Stimulated activated CD4-positive, alpha-beta T cell treated with anti-CD3 and anti-CD28 coated beads, TNF-alpha, amount 100 ng/mL, for 1 hour (primary cell): ENCODE measurements at places on chromosomes 16 and 17.

DNA sequence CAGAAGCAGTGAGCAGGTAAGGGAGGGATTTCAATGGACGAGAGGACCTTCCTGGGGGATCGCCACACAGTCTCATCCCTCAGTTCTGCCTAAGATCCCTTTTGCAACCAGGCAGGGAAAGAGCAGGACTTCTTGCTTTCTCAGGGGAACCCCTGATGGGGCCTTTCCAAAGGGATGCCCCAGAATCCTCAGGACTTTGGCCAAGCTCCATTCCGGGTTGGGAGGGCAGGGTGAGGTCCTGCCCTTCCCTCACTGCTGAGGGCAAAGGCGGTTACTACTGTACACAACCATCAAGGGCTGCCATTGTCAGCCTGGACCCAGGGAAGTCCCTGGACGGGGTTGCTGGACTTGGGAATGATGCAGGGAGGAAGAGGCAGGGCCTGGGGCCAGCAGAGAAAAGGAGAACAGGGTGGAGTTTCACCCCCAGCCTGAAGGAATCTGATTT is 9.7 kb downstream of the PRR29 start:
- DNase-seq, result no peak

GRCh38 chr16:24834459-24835335 is 11.1 kb upstream of the SLC5A11 start:
- no peak for DNase-seq

GRCh38 chr17:27668488-27668823 is 37.5 kb downstream of the LGALS9 start:
- no peak for DNase-seq

DNA sequence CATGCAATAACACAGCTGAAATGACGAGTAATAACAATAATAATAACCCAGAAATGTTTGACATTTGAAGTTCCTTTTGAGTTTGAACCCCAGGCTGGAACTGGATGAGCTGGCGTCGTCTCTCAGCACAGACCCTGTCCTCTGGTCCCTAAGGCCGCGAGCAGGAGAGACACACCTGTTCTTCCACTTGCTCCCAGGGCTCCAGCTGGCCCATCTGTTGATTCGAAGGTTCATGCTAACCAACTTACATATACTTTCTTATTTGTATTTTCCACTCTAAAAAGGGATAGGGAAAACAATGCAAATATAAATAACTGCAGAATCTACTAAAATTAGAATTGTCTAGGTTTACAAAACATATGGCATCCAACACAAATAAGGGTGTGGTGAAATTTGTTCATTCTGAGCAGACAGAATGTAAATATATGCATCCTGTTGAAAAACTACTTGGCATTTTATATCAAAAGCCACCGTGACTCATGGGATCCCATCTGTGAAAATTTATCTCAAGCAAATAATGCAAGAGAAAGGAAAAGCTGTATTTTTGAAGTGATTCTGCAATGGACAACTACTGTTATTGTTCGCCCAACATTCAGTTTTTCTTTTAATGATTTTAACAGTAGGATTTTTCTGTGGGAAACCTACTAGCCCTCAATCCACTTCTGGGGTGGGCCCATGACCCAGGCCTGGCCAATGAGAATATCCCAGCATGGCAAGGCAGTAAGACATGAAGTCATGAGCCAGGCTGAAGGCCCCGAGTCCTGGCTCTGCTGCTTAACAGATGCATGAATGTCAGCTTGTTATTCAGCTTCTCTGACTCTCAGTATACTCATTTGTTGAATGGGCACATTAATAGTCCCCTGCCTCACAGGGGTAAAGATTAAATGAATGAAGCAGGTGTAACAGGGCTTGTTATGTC is 13.2 kb upstream of the RGS9 start:
- no peak for DNase-seq

DNA sequence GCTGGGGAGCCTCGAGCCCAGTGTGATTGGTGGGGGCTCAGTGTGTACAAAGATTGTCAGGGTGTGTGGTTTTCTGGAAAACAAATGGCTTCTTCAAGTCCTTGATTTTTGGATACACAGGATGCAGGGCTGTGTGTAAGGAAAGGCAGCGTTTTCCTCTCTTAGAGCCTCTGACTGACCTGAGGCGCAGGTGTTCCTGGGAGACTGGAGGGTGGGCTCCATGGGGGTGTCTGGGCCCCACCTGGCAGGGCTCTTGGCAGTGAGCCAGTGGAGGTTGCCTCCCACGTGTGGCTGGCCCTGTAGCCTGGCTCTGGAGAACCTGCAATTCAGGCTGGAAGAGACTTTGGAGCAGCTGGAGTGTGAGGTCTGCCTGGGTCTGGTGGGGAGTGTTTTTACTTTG is 5.0 kb downstream of the FOXK2 start:
- DNase-seq, result no peak

DNA sequence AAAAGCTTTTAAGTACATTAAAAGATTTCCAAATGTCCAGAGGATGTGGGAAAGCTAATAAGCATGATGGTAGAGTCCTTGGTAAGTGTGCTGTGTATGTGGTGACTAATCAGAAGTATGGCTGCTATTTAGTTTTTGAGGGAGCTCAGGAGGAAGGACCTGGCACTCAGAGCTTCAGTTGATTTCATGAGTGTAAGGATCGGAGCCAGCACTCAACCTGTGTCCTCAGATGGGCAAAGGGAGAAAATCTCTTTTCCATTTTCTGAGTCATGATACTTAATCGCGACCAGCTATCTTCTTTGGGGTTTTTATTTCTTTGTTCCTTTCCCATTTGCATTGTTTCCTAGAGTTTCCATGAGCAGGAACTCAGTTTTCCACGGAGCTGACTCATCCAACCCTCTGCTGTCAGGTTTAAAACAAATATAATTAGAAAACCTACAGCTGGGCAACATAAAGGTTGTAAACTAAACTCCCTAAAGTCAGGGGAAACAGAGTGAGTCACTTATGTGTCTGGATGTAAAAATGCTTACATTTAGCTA is 125.4 kb downstream of the MAP2K6 start:
- DNase-seq, result no peak

GRCh38 chr17:40348562-40349476 is 15.7 kb downstream of the GJD3 start:
- no peak for DNase-seq

DNA sequence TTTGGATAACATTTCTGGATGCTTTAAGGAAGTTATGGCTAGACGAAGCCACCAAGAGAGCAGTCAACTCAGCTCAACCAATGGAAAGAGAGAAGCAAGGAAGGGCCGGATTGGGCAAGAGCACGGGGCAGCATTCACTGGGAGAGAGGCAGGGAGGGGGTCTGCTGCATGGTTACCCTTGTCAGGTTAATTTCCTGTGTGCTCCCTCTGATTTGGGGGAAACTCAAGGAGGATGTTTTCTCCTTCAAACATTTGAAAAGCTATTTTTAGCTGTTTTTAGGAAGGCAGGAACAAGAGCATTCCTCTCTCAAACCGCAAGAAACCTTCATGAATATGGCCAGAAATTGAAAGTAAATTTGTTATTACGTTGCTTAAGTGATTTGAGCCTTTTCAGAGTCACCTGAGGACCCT is 118.5 kb upstream of the ZFHX3 start:
- no peak for DNase-seq

GRCh38 chr17:61136296-61136695 is 263.3 kb upstream of the TBX2 start:
- no peak for DNase-seq

DNA sequence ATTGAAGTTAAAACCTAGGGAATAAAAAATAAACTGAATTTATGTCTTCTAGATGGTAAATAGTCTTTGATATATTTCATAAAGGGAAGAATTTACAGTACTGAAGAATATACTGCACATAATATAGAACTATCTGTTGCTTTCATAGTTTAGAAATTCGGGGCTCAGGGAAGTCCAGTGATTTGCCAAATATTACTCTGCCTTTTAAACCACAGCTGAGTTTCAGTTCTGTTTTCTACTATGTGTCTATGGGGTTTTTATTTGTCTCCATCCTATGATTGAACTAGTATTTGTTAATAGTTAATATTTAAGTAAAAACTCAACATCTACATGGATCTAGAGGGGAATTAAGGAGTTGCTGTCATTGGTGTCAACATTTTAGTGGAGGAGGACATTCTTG is 715.0 kb upstream of the CDH8 start:
- DNase-seq, result no peak

DNA sequence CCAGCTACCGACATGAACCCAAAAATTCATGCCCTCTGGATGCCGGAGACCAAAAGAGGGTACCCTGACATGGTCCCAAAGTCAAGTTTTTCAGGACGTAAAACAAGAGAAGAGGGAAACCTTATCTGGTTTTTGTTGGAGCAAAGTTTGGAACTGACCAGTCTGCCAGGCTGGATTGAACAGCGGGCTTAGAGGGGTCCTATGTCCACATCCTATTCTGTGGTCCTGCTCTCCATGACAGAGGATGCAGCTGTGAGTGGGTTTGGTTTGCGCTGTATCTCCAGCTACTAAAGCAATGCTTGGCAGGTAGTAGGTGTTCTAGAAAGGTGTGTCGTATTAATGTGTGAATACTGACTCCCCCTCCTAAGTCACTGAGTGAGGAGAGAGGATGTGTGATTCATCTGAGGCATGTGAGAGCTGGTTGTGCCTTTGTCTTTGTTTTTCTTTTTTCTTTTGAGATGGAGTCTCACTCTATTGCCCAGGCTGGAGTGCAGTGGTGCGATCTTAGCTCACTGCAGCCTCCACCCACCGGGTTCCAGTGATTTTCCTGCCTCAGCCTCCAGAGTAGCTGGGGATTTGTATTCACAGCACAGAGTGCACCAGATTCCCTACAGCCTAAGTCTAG is 31.0 kb downstream of the PMM2 start:
- no peak for DNase-seq

DNA sequence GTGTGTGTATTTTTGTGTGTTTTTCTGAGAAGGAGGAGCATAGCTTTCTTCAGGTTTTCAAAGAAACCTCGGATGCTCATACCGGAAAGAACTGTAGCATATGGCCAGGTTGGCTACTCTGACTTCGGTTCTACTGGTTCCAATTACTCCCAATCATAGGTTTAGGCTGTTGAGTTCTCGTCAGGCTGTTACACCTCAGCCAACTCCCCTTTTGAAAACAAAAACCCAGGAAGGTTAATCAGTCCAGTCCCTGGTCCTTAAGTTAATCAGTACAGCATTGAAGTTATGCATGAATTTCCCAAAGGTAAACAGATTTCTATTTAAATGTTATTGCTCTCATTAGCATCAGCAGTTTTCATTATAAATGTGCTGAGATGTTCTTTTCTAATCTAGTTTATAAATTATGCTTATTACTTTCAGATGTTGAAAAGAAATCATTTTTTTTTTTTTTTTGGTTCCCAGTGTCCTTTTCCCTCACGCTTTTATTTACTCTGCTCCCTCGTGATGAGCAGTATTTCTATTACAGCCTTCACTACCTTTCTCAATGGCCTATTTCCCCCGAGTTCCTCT is 111.0 kb downstream of the NPIPB5 start:
- no peak for DNase-seq

DNA sequence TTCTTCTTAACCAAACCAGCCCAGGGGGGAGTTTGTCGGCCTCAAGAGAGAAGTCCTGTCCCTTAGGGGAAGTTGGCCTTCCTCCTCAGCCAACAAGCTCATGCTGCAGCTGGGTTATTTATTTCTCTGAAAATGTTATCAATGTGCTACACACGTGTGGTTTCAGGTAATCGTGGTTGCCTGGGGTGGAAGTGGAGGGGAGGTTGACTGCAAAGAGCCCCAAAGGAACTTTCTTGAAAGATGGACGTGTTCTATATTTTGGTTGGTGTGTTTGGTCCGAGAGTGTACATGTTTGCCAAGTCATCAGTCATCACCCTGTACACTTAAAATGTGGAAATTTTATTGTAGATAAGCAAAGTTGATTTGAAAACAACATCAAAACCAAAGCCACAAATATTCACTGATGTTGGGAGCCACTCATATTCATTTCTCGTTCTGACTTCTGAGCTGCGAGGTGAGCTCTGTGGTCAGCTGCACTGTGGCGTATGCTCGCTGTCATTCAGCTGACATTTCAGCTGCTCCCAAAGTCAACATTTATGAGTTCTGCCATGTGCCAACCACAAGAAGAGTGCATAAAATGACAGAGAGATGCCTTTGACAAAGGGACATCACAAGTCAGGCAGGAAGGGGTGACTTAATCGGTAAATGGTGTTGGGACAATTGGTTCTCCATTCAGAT is 26.5 kb upstream of the ADGRG1 start:
- no peak for DNase-seq

DNA sequence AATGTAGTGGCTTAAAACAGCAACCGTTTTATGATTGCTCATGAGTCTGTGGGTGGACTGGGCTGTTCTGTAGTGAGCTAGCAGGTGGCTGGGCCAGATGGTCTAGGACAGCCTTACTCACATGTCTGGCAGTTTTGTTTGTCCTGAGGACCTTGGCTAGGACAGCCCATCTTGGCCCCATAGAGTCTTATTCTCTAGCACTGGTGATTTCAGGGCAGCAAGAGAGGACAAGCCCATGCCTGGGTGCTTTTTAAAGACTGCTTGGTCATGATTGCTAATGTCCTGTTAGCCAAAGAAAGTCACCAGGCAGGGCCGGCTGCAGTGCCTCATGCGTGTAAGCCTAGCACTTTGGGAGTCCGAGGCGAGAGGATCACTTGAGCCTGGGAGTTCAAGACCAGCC is 139.8 kb downstream of the KATNIP start:
- DNase-seq, result no peak

GRCh38 chr16:4501071-4501478 is 24.9 kb downstream of the HMOX2 start:
- DNase-seq, result no peak

DNA sequence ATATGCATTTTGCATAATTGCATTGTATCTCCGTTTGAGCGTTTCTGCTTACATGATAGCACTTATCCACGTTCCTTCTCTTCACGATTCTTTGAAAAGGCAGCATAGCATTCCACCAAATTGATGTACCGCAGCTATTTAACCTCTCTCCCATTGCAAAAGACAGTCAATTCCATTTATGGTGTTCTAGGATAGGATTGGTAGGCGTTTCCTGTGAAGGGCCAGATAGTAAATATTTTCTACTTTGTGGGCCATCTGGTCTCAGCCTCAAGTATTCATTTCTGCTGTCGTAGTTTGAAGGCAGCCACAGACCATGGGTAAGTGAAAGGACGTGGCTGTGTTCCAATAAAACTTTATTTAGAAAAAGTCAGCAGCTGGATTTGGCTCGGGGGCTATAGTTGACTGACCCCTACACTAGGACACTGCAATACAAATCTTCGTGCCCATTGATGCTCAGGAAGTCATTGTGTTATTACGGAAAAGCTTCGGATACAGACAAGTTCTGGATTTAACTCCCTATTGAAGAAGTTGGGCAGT is 10.1 kb downstream of the SNX29 start:
- no peak for DNase-seq
